ENCODE measurements at places on chromosomes 1 and 21.

DNA sequence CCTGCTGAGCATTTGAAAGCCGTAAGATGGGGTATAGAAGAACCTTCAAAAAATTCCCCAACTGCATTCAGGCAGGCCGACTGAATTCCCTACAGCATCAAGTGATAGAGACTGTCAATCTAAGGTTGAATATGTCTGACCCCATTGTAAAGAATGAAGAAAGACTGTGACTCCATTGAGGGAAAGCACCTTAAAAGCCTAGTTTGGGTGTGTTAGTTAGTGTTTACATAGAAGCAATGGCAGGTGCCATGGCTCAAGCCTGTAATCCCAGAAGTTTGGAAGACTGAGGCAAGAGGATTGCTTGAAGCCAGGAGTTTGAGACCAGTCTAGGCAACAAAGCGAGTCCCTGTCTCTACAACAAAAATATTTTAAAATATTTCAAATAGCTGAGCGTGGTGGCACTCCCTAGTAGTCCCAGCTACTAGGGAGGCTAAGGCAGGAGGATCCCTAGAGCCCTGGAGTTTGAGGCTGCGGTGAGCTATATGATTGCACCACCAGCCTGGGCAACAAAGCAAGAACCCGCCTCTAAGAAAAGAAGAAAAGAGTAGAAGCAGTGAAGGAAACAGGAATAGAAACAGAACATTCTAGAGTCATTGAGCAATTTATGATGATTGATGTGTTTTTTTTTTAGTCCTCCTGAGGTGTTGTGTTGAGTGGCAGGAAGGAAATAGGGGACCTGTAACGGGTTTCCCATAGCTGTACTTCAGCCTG, 15.4 kb downstream of the POLR3GL start:
- no peak for DNase-seq

DNA sequence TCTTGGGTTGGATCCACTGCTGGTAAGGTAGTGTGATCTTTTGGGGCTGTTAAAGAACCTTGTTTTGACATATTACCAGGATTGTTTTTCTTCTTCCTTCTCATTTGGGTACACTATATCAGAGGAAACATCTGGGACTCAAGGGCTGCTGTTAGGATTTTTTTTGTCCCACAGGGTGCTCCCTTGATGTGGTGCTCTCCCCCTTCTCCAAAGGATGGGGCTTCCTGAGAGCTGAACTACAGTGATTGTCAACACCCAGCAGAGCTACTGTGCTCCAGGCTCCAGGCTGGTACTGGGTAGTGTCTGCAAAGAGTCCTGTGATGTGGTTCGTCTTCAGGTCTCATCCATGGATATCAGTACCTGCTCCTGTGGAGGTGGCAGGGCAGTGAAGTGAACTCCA, 20.6 kb downstream of the IFI16 start:
- no peak for DNase-seq

DNA sequence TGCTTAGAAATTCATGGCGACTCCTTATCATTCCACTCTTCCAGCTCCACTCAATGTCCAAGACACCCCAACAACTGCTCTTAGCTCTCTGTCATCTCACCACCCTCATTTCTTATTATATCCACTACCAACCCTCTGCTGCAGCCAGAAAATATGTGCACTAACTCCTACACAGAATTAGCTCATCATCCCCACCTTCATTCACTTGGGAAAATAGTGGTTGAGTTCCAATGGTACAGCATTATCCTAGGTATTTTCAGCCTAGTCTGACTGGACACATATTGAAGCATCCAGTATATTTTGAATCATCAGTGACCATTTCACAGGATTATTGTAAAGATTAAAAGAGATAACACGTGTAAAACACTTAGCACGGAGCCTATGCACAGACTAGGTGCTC, 16.7 kb upstream of the VSIG8 start:
- DNase-seq: no peak

DNA sequence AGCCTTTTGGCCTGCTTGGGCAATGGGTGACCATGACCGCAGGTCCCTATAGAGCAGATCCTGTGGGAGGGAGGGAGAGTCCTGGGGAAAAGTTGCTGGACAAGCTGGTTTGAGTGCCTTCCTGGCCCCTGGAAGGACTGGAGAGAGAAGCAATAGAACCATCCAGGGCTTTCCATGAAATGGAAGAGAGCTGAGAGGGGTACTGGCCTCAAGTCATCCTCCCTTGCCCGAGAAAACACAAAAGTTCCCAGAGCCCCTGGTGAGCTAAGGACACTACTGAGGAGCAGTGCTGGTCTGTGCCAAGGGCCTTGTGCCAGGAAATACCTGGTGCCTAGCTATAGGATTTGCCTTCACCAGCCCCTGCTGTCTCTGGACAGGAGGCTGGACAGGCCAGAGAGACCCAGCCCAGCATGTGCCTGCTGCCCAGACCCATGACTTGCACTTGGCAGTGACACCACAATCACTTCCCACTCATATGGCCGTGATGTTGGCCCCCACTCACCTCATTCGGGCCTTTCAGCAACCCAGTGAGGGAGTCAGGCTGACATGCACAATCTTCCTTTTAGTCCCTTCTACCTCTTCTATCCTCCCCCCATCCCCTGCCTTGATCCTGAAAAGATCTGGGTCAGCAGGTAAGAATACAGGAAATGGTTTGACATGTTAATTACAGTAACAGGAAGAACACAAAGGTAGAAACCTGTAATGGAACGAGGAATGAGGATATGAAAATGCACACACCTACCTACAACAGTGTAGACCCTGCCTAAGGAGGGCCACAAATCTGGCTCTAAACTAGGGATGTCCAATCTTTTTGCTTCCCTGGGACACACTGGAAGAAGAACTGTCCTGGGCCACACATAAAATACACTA, 7.0 kb downstream of the SH3BP5L start:
- DNase-seq: no peak

DNA sequence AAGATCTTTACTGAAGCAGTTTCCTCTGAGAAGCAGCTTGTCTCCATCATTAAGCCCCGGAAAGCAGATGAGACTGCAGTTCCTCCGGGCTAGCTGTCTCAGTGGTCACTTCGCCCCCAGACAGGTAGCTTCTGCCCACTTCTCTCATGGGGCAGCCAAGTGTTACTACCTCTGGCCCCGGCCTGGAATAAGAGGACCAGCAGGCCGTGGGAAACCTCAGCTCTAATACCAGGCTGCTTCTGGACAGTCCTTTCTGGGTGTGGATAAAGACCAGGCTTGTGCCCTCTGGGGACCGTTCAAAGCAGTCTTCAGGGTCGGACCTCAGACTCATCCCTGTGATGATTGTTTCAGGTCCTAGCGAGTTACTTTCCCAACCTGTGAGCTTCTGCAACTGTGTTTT, 54.8 kb downstream of the RUNX3 start:
- no peak for DNase-seq

GRCh38 chr1:64514197-64514765, 44.4 kb downstream of the CACHD1 start:
- peak; percentile 74 for DNase-seq

- no peak for DNase-seq
Measured at GRCh38 chr1:7561331-7561921, 209.7 kb upstream of the VAMP3 start.

DNA sequence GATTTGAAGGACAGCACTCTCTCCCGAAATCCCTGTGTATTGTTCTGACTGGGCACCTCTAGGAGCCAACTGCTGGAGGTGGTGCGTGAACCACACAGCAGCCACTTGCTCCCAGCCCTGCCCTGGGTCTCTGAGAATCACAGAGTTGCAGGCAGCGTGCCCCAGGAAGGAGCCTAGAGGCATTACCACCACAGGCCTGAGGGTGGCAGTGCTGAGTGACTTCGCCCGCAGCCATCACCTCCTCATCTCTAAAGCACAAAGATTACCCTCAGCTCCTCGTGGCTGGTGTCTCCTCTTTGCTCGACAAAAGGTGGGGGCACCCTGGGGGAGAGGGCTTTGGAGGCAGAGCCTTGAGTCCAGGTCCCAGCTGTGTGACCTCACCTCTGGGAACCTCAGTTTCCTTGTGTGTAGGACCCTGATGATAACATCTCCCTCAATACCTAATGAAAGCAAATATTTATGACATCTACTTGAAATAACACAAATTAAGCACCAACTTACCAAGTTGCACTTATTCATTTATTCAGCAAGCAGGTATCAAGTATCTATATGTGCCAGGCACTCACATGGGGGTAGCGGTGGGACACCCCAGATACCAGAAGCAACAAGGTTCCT, 86.3 kb downstream of the VWA5B1 start:
- DNase-seq: no peak

DNA sequence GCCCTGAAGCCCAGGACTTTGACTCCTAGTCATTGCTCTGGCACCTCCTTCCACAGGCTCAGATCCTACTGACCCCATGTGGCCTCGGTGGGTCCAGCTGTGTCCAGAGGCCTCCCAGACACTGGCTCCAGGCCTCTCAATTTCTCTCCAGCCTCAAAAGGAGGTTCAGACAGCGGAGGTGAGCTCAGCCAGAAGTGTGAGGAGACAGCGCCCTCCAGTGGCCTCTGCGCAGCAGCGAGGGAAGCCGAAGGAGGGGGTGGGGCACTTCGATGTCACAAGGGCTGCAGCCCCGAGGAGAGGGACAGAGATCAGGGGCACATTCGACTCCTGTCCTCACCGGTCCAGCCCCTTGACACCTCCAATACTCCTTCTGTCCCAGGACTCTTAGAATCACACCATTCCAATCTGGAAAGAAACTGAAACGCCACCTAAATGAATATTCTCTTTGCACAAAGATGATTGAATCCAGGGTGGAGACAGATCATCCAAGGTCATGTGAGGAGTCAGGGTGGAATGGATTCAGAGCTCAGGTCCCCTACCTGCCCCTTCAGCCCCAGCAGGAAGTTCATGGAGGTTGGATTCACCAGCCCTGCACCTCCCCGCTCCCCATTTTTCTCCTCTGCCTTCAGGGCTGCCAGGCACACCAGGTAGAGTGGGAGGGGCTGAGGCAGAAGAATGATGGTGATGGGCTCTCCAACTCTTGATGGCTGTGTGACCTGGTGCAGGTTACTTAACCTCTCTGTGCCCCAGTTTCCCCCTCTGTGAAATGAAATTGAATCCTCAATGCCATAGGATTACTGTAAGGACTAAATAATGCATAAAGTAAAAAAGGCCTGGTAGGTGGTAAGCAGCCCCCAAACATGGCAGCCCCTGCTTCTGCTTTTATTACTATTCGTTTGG, 34.8 kb upstream of the ZBTB40 start:
- no peak for DNase-seq

- DNase-seq: no peak
Measured at GRCh38 chr1:58745117-58745516, 38.7 kb downstream of the JUN start.

GRCh38 chr1:5493851-5494311, 498.3 kb downstream of the NPHP4 start:
- DNase-seq: no peak

DNA sequence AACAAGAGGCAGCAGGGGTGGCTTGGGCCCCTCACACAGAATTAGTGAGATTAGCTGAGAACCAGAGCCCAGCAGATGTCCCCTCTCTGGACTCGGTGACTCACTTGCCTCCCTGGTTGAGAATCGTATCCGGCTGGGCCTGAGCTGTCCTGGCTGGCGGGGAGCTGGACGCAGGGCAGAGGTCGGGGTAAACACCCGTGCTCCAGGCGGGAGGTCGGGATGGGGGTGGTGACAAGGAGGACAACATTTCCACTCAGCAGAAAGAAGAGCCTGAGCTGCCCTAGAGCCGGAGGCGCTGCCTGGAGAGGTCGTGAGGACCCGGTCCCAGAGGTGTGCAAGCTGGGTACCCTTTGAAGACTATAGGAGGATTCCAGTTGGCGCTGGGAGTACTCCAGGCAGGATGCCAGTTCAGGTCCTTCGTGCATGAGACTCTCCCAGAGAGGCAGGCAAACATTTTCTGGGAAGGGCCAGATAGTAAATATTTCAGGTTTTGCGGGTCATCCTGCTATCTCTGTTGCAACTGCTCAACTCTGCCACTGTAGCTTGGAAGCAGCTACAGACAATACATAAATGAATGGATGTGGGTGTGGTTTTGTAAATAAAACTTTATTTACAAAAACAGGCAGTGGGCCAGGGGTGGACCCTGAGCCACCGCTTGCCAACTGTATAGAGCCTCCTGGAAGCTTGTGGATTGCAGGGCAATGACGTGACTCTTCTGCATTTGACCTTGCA, 116.8 kb upstream of the WNT4 start:
- DNase-seq: no peak

GRCh38 chr21:15539376-15539775, 190.4 kb upstream of the USP25 start:
- DNase-seq: no peak

GRCh38 chr1:46617833-46618232, 1.2 kb upstream of the MOB3C start:
- DNase-seq: no peak

DNA sequence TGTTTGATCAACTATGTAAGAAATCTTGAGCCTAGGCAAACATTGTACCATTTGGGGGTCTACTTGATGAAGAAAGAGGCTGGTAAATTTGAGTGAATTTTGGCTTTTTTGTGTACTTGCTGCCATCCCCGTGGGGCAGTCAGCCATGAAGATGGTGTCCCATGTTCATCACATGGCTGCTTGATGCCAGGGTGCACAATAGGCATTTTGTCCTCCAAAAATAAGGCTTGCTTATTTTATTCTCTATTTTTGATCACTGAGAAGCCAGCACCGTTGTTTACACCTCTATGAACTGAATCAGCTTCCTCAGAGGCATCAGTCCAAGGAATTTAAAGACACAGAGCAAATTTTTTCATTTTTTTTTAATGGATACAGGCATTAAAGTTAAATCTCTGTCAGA, 1195.7 kb downstream of the AMY1C start:
- DNase-seq: no peak

Measured in AG04450 (cell line).